CD4-positive, alpha-beta T cell treated with Interleukin-15 for 4 hours (primary cell): ENCODE measurements at places on chromosomes 11 and 22.

- no peak for DNase-seq
These were observed 367 bp downstream of the HPS5 start for GRCh38 chr11:18321578-18321968.

GRCh38 chr11:79949574-79949973, 508.7 kb upstream of the TENM4 start:
- no peak for DNase-seq

DNA sequence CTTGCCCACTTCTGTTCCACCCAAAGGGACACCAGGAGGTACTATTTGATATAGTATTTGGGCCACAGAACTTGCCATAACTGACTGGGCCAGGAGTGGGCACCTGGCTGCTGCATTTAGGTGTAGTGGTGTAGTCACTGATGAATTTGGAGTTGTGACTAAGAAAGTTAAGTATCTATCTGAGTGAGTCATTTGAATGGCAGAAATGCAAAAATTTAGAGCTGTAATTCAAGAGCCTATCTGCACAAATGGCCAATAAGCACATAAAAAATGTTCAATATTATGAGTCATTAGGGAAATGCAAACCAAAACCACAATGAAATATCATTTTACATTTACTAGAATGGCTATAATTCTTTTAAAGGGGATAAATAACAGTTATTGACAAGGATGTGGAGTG, 14.7 kb downstream of the GLYATL2 start:
- no peak for DNase-seq

- no peak for DNase-seq
These were observed 129.0 kb downstream of the TEAD1 start for GRCh38 chr11:12803086-12803826.

GRCh38 chr22:44645083-44645482, 56.9 kb upstream of the PRR5 start:
- DNase-seq: no peak

DNA sequence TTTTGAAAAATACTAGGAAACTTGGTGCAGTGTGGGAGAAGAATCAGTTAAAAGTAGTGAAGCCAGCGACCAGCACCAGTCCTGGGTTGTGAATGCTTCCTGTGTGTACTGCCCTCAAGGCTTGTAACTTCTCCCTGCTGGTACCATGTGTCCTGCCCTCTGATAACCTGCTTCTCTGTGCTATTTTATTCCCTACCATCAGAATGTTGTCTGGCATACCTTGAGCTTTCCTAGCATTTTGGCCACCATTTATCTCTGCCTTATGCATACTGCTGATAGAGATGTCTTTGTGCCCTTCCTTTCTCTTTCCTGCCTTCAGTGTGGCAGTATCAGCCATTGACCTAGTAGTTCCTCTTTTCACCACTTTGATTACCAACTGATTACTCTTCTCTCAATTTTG, 2.0 kb downstream of the GTF2H1 start:
- no peak for DNase-seq

DNA sequence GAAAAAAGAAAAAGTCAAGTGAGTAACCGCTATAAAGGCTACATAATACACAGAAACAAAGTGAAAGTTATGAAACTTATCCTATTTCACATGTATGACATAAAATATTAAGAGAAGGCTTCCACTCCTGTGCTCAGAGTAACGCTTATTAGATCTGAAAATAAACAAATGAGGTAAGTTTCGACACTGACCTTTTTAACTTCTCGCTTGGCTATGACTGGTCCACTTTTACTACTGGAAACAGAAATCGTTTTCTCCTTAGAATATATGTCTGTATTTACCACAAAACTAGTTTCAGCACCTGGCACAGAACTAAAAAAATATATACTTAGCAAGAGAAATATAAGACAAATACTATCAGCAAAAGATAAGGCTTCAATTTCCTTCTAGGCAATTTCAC, 16.4 kb downstream of the FNBP4 start:
- DNase-seq: no peak

- no peak for DNase-seq
These were observed 53.7 kb downstream of the PARVA start for GRCh38 chr11:12430954-12431595.

DNA sequence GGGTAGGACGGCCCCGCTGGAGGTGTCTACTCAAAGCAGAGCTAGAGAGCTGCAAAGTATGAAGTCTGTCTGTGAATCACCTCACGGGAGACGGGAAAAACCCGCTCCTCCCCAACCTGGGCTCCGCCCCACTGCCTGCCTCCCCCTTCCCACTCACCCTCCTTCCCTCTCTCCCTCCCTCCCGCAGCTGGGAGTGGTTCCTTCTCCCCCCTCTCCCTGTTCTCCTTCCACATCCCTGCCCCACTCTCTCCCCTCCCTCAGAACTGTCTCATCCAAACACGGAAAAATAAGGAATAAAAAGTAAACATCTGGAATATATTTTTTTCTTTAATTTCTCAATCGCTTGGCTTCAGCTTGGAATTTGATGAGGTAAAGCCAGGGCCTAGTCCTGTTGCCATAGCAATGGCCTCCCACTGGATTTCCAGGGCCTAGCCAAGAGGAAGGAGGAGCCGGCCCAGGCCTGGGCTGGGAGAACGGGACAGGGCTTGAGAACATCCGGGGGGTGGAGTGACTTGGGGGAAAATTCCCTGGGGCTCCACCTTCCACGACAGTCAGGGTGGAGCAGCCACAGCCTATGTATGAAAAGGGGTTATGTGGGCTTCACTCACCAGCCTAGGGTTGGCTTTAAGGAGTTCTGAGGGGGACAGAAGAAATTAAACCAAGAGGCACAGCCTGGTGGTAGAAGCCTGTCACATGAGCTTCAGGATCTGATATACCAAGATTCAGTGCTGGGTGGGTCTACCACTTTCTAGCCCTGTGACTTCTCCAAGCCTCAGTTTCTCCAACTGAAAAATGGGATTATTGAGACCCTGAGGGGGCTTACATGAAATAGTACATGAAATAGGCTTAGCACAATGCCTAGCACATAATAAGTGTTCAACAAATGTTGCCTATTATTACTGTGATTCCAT, 2.2 kb downstream of the TNKS1BP1 start:
- no peak for DNase-seq

DNA sequence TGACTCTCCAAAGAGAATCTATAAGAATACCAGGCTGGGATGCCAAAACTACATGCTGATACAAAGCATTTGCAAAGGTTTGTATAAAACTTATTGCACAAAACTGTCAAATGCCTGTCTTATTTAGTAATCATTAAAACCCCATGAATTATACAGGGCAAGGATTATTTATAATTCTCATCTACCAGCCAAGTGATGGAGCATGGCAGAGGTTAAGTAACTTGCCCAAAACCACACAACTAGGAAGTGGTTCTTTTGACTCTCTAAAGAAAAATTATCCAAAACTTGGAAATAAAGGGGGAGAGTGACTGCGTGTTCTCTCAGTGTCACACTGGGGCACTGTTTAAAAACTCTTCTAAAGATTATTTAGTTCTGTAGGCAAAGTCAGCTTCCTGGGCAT, 17.4 kb upstream of the CLMP start:
- no peak for DNase-seq

DNA sequence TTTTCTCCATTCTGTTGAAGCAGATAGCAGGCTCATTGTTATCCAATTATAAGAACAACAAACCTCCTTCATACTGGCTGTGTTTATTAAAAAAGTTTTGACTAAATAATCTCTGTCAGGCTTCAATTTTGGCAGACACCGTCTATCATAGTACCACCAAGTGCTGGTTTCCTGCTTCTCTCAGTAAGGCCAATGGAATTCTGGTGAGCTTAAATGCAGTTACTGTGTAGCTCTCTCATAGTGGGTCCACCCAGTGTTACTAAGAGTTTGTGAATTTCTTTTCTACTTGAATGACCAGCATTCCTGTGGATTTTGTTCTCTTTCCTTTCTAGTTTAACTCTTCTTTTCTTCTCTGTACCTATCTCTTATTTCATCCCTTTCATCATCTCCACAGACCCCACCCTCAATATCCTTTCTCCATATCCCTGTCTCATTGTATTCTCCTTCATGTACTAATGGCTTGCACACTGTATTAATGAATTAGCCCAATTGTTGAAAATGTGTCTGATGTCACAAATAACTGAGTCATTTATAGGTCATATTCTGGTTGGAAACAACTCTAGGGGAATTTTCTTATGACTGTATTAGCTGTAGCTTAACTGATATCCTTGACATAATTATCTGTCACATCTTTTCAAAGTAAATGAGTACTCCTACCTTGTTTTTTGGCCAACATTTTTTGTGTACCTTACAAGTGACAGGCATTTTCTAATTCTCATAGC, 372.1 kb downstream of the FAT3 start:
- DNase-seq: no peak

- DNase-seq: no peak
These were observed 244.5 kb upstream of the MPPED2 start for GRCh38 chr11:30830681-30831080.

GRCh38 chr11:64409707-64410403, 50.9 kb downstream of the RPS6KA4 start:
- no peak for DNase-seq

DNA sequence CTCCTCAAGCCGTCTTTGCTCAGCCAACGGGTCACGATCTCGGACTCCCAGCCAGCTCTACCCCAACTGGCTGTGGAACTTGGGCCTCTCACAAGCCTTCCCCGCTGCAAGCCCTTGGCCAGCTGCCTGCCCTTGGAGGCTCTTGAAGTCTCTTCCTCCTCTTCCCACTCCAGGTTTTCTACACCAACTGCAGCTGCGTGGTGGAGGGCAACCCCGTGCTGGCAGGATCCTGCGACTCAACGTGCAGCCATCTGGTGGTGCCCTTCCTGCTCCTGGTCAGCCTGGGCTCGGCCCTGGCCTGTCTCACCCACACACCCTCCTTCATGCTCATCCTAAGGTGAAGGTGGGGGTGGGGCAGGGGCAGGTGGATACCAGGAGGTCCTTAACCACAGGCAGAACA, 40.5 kb upstream of the TPBGL start:
- DNase-seq: no peak

DNA sequence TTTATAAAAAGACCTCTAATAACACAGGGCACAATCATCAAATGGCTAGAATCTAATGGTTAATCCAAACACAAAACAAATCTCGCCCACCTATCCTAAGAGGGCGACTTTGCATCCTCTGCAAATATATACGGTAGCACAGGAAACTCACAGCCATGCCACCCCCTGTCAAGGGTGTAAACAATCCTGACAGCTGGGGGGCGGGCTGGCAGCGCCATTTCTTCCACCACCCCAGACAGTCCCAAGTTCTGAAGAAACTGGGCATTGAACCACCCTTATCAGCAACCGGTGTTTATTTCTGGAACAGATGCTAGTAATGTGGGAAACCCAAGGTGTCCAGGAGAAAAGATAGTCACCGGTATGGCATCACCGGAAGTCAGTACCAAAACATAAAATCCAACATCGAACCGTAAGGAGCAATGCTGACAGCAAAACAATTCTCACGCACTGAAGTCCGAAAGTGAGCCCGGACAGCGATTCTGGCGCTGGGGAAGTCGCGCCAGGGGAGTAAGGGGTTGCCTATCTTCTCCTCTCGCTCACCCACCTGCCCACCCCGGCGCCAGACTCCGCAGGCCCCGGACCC, 825 bp downstream of the FBXO3 start:
- peak; percentile 20 for DNase-seq

- DNase-seq: no peak
These were observed 11.7 kb downstream of the TMEM216 start for GRCh38 chr11:61404103-61404502.

GRCh38 chr11:43928721-43929120, 13.7 kb upstream of the C11orf96 start:
- DNase-seq: no peak

DNA sequence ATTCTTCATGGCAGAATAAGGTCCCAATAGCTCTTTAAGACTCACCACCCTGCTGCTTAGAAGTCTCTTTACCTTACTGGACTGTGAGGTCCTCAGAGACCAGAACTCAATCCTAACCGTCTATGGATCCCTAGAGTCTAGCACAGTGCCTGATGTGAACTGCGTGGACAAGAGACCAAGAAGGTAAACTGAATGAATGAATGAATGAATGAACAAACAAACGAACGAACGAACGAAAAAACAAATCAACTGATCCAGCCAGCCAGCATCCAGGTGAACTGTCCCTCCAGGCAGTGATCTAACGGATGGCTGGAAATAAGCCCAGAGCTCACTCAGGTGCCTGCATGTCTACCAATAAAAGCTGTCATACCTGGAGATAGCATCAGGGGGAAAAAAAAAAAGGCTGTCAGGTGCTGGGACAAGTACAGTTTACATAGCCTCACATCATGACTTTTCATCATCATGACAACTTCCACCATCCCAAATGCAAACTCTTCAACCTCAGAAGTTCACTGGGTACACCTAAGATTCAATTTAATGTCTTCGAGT, 59.8 kb downstream of the PACSIN2 start:
- DNase-seq: no peak

- no peak for DNase-seq
These were observed 24.9 kb downstream of the CD44 start for GRCh38 chr11:35163702-35164496.

DNA sequence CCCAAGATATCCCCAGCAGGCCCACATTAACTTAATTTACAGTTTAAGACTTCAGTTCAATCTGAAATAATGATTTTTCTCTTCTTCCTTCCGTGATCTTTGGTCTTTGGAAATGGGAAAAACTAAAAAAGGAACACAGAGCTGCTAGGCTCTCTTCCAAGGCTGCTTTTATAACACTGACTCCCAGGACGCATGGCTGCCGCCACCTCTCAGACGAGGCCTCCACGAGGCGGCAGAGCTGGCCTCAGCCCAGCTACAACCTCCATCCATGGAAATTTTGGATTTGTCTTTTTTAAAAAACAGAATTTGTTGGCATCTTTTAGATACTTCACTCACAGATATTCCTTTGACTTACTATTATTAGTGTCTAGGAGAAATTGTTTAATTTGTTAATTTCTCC, 385.5 kb upstream of the SYN3 start:
- no peak for DNase-seq

GRCh38 chr11:29916040-29916439, 100.8 kb downstream of the KCNA4 start:
- no peak for DNase-seq

DNA sequence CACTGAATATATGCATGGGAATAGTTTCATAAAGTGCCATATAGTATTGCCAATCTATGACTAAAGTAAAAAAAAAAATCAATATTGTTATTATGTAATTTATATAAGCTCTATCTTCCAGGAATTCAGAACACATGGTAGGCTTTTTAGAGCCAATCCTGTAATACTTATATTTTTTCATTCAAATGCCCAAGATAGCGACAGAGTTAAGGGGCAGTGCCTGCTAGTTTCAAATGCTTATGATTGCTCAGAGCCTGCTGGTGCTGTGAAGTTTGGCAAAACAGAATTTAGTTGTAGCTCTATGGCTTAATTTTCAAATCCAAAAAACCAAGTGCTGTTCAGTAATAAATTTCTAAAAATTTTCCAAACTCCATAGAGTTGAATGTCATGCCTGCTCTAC, 39.0 kb upstream of the BLID start:
- no peak for DNase-seq
